HepG2 (cell line): ENCODE measurements at places on chromosomes 11 and 22. TPM values are rescaled to one million over a fixed set of nuclear protein-coding genes. Genes with fewer than 3 reads are reported as not detected.
A peak's percentile ranks its signal among the peaks of the same experiment; 100 is the strongest.

GRCh38 chr22:49606562-49607290 lies 220.9 kb downstream of the BRD1 start:
- no peak for DNase-seq

DNA sequence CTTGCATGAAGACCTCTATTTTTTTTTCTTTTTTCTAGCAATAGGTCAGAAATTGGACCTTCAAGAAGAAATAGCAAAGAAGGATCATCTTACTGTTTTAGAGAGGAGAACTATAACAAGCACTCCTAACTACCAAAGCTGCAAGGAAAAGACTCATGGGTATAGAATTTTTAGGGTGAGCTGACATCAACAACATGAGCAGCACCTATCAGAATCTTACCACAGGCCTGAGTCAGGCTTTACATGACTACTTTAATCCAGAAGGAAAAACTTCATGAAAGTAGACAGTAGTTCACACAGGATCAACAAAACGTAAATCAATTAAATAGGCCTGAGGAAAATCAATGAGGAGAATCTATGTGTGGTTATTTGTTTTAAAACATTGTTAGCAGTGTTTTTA lies 130.5 kb downstream of the FAM76B start:
- no peak for DNase-seq

DNA sequence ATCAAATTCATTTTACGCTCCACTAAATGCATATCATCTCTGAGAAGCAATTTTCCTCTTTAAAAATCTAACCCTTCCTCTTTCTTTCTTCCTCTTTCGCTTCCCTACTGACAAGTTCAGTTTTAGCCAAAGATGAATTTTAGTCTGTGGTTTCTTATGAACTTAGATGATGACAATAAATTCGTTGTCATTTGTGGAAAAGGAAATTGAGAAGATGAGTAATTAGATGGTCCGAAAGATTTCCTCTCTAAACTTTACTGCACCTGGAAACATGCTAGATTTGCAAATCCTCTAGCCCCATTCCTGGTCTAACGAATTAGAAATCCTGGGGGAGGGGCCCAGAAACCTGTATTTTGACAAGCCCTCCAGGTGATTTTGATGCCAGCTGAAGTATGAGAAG lies 855.4 kb upstream of the CHORDC1 start:
- DNase-seq, result no peak

DNA sequence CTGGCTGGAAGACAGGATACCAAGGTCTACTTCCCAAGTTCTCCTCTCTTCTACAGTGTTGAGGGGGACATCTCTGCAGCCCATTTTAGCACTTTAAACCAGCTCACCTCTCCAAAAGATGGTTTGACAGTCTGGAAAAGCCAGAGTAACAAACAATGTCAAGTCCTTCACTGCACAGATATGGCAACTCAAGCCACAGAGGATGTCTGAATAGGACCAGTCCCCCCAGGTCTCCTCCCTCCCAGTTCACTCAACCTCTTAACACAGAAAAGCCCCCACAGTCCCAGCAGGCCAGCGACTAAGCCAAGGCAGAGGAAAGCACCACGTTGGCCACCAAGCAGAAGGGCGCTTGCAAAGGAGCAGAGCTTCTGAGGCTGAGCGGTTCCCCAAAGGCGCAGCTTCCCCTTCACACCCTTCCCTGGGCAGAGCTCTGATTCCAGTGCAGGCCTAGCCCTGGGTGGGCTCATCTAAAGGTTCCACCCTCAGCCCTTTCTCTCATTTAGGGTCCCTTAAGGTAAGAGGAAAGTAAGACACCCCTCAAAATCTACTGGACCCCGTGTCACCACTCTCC lies 62.7 kb downstream of the PAK1 start:
- DNase-seq, result no peak

The TRIM29 gene
- 0.84 and 0.86 TPM in 2 replicates for total RNA-seq

DNA sequence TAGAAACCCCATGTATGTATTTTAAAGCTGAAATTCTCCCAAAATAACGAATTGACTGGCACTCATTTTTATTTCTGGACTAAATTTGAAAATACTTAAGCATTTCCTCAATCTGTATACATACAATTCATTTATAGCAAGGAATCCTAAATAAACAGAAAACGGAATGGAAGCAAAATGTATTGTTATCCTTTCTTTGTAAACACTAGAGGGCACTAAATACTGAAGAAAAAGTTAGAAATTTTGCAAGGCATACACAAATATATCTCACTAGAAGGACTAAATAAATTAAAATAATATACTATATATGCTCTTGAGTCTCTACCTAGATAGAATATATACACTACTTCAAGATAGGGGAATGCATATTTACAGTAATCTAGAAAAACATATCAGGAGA lies 23.1 kb upstream of the ANO5 start:
- DNase-seq, result peak; percentile 6

DNA sequence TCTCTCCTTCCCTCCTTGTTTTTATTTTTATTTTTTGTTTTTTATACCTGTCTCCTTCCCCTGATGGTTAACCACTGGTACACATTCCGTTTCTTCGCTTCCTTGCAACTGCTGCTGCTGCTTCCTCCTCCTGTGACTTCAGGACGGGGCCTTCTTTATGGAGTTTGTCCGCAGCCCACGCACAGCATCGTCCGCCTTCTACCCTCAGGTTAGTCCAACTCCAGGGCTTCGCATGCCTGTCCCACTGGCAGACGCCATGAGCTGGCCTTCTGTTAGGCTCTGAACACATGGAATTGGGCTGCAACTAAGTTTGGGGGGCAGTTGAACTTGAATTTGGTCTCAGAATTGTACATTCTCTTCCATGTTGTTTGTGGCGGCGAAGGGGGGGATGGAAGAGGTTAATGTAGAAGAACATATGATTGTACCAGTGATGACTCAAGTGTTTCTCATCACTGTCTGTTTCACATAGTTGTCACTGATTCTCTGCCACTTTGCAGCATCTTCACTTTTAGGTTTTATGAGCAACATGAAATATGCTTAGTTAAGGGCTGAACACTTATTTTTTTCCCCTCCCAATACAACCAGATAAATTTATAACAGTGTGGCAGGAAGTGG lies 83.0 kb upstream of the YWHAH start:
- no peak for DNase-seq

DNA sequence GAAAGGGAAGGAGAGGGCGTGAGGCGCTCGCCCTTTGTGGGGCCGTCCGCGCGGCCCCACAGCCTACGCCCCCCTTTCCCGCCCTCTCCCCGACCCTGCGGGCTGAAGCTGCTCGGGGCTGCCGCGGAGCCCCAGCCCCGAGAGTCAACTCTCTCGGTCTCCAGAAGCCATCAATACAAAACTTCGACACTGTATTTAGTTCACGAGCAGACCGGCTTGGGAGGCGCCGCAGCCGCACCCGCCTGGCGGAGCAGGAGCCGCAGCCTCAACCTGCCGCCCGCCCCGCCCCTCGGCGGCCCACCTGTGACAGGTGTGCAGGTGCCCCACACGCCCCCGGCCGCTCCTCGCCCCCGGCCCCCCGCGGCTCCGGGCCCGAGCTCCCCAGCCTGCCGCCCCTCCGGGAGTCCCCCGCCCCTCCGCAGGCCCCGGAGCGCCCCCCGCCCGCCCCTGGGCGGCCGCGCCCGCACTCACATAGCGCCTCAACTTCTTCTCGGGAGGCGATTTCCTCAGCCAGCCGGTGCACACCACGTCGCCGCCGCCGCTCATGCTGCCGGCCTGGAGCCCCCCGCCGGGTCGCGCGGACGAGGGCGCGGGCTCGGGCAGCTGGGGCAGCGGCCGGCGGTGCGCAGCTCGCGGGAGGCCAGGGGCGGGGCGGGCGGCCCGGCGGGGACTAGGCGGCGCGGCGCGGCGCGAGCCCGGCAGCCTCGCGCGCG lies at the start of gene GAB2:
Gene GAB2, minus strand, starts transcription at position 646 of the 713 bp plus-strand sequence. Its CDS starts 100 bp downstream, at position 546.
- DNase-seq, result no peak

DNA sequence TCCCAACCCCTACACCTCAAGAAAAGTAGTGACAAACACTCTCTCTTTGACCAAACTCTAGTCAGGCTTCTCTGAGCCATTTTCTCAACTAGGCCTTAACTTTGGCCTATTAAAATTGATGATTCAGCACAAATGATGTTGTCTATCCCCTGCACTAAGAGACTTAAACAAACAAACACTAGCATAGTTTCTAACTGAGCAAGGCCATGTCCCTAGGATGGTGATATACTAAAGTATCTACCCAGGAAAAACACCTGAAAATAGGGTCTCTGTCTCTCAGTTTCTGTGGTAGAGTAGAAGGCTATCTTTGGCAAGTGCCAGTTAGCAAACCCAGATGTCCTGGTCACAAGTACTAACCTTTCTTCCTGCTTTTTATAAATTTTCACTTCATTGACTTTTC lies 219.7 kb upstream of the ANO3 start:
- DNase-seq, result no peak

GRCh38 chr11:76698321-76699043 lies 27.9 kb upstream of the LRRC32 start:
- DNase-seq, result no peak

- DNase-seq, result no peak
Observed at GRCh38 chr11:134170919-134171281, 52.9 kb downstream of the NCAPD3 start.

DNA sequence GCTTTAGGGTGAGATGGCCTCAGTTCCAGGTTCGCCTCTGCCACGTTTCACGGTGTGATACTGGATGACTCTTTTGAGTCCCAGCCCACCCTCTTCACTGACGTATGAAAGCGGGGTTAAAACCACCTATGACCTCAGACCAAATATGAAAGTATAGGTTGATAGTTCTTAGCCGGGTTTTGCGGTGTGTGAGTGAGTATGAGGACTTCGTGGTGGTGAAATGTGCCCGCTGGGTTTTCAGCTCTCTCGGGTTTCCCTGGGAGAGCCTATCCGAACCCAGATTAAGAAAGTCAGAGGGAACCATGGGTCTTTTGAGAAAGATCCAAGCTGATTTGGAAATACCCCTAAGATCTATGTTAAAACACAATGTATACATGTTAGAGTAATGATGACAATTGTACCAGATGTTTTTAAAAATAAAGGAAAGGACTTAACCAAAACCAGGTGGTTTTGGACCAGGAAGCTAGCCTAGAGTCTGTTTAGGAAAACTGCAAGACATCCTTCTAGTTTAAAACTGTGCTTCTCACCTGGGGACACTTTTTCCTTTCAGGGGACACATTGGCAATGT lies 25.8 kb upstream of the ST3GAL4 start:
- no peak for DNase-seq

- no peak for DNase-seq
Observed at GRCh38 chr22:28674121-28674563, 5.5 kb downstream of the TTC28 start.

DNA sequence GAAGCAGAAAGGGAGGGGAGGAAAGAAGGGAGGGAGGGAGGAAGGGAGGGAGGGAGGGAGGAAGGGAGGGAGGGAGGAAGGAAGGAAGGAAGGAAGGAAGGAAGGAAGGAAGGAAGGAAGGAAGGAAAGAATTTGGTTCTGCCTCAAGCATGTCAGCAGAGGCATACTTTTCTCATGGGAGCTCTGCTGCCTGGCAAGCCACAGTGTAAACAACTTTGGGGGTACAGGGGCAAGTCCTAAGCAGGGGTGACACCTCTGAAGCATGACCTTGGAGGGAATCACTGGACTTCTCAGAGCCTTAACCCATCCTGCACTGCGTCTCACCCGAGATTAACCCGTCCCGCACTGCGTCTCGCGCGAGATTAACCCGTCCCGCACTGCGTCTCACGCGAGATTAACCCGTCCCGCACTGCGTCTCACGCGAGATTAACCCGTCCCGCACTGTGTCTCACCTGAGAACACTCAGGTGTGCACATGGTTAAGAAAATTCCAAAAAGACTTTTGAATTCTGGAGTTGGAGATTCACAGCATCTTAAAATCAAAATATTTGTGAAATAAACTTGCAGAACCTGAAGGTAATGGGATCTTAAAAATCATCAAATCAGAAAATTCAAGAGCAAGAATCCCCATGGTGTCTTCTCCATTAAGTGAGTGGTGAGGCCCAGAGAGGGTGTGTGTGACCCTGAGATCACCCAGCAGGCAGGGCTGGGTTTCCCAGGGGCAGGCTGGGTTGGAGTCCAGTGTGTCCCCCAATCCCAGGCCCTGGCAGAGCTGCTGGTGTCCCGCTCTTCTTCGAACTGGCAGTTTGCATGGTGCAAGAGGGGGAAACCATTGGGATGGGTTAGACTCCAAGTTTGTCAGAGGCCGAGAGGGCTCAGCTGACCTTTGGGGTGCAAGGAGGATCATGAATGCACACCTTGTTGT lies 190.4 kb downstream of the MN1 start:
- DNase-seq, result no peak

- no peak for DNase-seq
Observed at GRCh38 chr11:108622341-108622740, 28.8 kb upstream of the EXPH5 start.

DNA sequence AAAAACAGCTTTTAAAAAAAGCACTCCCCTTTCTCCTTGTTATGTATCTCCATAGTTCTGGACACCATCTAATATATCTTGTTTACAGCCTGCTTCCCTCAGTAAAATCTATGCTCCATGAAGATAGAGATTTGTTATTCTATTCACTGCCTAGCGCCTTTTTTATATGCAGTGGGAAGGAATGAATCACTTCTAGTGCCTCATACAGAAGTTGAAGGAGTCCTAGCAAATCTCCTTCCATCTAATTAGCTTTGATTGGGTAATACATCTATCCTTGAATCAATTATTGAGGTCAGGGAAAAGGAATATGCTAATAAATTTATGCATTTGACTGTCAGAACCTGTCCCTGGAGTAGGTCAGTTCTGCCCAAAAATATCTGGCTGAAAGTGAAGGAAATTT lies 25.8 kb downstream of the SPA17 start:
- no peak for DNase-seq

GRCh38 chr11:78615724-78616123 lies 41.1 kb upstream of the NARS2 start:
- peak; percentile 21 for DNase-seq

GRCh38 chr22:24822471-24822870 lies 16.5 kb downstream of the SGSM1 start:
- DNase-seq, result no peak

GRCh38 chr22:34931026-34931425 lies 134.9 kb upstream of the ISX start:
- no peak for DNase-seq
